ENCODE measurements at places on chromosomes 11 and 22.

- DNase-seq = no peak
These were observed 391.4 kb upstream of the CADM1 start for GRCh38 chr11:115895594-115895993.

GRCh38 chr22:44271732-44272400 lies 40.9 kb downstream of the SHISAL1 start:
- no peak for DNase-seq

- no peak for DNase-seq
These were observed 3.3 kb downstream of the SIDT2 start for GRCh38 chr11:117181586-117182550.

GRCh38 chr11:69642549-69642912 lies 1.6 kb downstream of the CCND1 start:
- DNase-seq = no peak

- DNase-seq = no peak
These were observed 3.4 kb downstream of the FADS3 start for GRCh38 chr11:61887839-61888494.

- no peak for DNase-seq
These were observed 1255.2 kb downstream of the LRRC4C start for GRCh38 chr11:40204228-40204627.

- DNase-seq = no peak
These were observed 462 bp downstream of the UBE2L6 start for GRCh38 chr11:57566905-57567514.

- no peak for DNase-seq
These were observed 56.8 kb downstream of the MCM5 start for GRCh38 chr22:35456757-35457156.

DNA sequence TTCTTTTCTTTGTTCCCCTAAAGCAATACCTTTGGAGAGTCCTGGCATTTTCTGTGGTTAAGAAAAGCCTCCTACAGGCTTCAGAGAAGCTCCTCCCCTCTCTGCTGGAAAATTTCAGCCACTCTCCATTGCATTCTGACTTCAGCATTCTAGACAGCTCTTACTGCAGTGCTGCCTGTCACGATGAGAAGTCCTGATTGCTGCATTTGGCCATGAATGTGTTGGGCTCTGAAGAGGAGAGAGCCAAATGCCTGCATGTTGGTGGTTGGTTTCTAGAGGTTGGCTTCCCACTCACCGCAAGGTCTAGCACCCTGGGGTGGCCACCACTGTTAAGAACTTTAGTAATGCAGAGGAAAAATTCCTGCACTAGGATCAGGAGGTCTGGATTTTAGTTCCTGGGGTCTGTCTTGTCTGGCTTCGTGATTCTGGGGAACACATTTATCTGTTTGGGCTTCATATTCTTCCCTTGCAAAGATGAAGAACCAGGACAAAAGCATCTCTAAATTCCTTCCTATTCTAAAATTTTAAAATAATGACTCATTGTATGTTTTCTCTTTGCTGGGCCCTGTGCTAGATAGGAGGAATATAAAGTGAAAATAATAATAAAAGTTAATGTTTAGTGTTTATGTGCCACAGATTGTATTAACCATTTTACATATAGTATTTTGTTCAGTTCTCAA lies 38.1 kb downstream of the COA4 start:
- no peak for DNase-seq

DNA sequence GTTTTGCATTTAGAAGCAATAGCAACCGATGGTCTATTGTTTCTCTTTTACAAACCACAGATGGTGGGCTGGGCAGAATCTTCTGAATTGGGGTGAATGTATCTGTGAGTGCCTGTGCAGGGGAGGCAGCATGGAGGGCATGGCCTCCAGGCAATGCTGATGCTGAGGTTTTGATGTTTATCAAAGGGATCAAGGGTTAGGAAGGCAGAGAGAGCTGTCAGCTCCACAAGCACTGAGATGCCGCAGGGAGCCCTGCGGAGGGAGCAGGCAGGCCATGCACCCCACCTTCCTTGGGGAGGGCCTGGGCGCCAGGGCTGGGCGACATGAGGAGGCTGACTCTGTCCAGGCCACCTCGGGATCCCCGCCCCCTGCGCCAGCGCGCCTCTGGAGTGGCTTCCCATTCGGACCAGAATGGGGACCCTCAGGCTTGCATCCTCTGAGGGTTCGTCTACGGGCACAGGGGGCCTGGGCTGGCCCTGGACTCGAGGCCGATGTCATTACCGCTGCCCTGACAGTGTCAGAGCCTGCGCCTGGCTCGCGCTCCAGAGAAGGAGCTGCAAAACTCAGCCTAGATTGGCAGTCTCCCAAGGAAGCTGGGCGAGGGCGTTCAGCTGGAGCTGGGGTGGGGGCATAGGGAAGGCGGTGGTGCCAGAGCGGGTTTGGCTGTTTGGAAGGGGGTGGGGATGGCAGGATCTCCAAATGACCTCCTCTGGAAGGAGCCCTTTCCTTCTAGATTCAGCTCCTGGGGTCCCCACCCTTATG lies 13.9 kb upstream of the TH start:
- DNase-seq = no peak

GRCh38 chr11:129312730-129313503 lies 62.7 kb upstream of the BARX2 start:
- no peak for DNase-seq

DNA sequence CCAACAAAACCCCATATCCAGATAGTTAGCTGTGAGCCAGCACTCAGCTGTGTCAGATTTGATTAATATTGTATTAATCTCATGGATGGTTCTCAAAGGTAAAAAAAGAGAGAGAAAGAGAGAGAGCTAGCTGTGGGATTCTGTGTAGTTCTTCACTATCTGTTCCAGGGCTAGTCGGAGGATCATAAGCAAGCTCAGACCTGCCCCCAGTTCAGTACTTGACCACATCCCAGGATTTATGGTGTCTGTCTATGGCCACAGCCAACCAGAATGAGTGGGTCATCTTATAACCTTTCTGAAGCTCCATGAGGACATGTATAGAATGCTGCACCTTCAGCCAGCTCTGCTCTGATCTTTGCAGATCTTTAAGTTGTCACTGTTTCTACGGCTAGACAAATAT lies 13.5 kb upstream of the B3GNT6 start:
- no peak for DNase-seq

DNA sequence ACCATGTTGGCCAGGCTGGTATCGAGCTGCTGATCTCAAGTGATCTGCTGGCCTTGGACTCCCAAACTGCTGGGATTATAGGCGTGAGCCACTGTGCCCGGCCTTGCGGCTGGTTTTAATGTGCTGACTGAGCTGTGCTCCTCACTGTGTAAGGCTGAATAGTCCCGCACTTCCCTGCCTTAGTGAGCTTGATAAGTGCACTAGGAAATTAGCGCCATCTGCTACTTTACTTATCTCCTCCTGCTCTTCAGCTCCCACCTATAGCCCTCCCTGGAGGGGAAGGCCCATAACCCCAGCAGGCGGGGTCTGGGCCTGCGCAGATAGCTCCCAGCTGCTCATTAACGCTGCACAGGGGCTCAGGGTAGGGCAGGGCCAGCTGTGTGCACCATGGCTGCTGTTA lies 49.4 kb downstream of the CLMP start:
- no peak for DNase-seq

- DNase-seq = no peak
These were observed 27.5 kb downstream of the ADAMTS8 start for GRCh38 chr11:130400781-130401483.

GRCh38 chr11:56531856-56532255 lies 11.2 kb downstream of the OR5M11 start:
- no peak for DNase-seq

DNA sequence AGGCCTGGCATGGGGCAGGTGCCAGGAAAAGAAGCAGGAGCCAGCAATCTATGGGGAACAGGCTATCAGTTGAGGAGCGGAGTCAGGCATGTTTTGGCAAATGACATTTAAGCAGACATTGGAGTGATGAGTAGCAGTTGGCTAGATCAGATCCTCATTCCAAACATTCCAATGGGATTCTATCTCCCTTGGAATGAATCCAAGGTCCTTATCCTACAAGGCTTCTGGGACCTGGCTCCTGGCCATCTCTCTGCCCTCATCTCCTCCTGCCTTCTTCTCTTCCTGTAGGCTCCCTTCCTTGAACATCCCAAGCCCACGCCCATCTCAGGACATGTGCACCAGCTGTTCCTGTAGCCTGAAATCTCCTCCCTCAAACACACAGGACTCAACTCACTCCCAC lies 1074.5 kb downstream of the TBC1D22A start:
- no peak for DNase-seq

DNA sequence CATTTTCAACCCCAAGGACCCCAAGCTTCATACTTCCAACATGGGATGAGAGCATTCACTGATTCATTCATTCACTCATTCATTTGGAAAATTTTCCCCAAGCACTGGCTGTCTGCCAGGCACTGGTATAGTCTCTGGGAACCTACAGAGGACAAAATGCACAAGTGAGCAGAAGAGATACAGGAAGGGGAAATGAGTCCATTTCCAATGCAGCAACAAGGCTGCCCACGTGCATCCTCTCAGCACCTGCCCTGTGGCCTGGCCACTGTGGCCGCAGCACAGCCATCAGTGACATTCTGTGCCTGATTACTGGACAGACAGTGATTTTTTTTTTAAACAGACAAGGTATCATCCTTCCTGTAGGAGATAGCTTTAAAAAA lies 96.0 kb upstream of the PITPNB start:
- DNase-seq = no peak

- DNase-seq = no peak
These were observed 10.5 kb downstream of the IGSF22 start for GRCh38 chr11:18715476-18715875.

GRCh38 chr11:106482917-106483785 lies 405.7 kb downstream of the AASDHPPT start:
- no peak for DNase-seq

DNA sequence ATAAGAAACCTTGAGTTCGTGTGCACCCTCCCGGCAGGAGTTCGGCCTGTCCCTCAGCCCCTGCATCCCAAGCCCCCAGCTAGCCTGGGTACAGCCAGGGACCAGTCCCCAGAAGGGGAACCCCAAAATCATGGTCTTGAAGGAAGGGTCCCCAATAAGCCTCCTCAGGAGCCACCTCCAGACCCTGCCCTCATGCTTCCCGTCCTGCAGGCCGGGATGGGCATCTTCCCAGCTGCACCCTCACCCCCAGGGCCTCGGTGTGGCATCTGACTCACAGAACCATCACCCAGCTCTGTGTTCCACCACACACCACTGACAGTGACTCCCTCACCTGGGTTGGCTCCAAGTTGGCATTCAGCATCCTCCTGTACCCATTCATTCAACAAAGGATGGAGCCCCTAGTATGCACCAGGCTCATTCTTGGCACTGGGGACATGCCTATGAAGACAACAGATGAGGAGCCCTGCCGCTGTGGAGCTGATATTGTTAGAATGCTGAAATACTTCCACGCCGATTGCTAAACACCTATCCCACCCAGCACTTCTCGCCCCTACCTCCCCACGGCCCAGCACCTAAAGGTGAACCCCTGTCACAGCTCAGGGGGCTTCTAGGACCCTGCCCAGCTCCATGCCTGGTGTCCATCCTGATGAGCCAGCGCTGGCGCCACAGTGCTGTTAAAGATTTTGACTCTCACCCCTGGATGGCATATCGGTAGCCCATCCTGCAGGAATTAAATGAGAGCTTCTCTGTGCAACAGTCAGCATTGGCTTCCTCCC lies 77.8 kb downstream of the BUD13 start:
- DNase-seq = no peak

DNA sequence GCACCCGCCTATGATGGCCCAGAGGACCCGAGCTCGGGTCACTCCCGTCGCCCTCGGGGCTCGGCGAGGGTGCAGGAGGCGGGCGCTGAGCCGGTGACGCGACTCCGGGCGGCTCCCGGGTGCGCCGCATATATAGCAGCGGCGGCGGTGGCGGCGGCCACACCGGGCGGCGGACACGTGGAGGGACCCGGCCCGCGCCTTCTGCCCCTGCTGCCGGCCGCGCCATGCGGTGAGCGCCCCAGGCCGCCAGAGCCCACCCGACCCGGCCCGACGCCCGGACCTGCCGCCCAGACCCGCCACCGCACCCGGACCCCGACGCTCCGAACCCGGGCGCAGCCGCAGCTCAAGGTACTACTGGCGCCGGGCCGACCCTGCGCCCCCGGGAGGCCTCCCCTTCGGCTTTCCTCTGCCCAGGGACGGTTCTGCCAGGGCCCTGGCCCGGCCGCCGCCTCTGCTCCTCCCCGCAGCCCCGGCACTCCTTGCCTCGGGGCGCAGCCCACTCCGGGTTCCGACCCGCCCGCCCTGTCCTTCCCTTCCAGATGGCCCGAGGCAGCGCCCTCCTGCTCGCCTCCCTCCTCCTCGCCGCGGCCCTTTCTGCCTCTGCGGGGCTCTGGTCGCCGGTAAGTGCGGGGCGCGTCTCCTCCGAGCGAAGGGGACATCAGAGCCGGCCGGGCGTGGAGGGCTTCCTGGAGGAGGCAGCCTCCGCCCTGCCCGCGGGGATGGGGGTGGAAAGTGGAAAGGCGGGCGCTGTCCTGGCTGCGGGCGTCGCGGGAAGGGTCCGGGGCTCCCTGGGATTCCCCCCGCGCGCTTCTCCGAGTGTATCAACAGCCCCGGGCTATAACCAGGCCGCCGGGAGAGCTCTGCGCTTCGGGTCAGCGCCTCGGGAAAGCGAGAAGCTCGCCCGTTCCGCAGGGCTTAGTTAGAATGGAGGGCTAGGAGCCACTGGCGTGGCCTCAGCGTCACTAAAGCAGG lies at the start of gene GAL:
Gene GAL, plus strand, starts transcription at position 160 of the 972 bp plus-strand sequence. Its CDS starts 380 bp downstream, at position 540.
- no peak for DNase-seq

DNA sequence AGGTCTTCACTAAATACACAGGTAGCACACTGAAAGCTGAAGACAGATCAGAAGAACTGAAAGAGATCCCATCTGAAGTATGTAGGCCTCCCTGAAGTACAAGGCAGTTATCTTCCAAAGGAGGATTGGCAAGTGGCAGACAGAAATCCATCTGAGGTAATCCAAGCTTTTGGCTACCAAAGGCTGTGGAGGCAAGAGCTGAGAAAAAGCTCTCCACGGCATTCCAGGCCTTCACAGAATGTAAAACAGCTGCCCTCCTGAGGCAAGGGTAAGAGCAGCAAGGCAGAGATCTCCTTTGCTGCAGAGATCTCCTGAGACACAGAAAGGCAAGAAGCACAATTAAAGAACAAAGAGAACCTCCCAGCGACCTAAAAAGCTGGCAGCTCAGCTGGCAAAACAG lies 19.1 kb downstream of the PIK3C2A start:
- no peak for DNase-seq

GRCh38 chr11:108286370-108286769 lies 63.5 kb downstream of the ATM start:
- DNase-seq = no peak

GRCh38 chr11:1493650-1494244 lies 7.2 kb upstream of the MOB2 start:
- DNase-seq = no peak

DNA sequence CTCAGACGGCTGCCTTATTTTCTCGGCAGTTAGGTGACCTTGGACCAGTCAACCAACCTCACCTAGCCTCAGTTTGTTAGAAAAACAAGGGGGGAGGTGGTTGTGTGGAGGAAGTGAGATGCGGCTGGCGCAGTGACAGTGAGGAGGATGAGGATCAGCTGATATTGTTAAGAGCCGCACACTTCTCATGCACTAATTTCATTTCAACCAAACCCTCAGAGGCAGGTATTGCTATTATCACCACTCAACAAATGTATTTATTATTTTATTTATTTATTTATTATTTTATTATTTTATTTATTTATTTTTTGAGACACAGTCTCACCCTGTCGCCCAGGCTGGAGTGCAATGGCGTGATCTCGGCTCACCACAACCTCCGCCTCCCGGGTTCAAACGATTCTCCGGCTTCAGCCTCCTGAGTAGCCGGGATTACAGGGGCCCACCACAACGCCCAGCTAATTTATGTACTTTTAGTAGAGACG lies 2.1 kb downstream of the LGALS1 start:
- DNase-seq = no peak
